ENCODE measurements at places on chromosomes 3 and 15.

- DNase-seq, result no peak
These were observed 13.4 kb upstream of the GHSR start for GRCh38 chr3:172461530-172462138.

DNA sequence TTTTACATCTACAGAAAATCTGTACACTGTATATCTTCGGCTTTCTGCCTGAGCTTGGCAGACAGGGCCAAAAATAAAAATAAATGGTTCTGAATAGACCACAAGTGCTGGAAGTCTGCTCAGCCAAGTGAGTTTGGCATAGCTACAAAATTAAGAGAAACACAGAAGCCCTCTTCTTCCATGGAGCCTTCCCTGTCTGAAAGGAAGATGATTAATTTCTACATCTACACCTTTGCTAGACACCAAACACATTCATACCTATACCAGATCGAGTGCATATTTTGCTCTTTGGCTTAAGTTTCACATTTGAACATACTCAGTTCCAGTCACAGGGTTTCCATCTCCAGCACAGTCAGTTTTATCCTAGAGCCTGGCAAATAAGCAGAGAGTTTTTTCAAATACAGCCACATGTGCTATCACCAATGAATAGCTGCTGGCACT, 224.6 kb downstream of the GREM1 start:
- no peak for DNase-seq

DNA sequence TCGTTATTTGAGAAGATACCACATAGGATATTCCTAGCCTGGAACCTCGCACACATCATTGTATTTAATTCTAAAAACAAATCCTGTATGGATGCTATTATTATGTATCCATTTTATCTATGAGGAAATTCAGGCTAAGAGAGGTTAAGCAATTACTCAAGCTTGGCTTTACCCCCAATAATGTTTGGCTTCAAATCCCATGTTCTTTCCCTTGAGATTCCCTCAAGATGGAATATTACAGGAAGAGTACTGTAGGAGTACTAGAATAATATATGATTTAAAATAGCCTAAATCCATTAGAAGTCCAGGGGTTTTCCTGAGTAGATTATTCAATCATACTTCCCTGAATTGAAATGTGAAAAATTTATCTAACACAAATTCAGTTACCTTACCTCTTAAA, 630.2 kb downstream of the ZNF385D start:
- no peak for DNase-seq

DNA sequence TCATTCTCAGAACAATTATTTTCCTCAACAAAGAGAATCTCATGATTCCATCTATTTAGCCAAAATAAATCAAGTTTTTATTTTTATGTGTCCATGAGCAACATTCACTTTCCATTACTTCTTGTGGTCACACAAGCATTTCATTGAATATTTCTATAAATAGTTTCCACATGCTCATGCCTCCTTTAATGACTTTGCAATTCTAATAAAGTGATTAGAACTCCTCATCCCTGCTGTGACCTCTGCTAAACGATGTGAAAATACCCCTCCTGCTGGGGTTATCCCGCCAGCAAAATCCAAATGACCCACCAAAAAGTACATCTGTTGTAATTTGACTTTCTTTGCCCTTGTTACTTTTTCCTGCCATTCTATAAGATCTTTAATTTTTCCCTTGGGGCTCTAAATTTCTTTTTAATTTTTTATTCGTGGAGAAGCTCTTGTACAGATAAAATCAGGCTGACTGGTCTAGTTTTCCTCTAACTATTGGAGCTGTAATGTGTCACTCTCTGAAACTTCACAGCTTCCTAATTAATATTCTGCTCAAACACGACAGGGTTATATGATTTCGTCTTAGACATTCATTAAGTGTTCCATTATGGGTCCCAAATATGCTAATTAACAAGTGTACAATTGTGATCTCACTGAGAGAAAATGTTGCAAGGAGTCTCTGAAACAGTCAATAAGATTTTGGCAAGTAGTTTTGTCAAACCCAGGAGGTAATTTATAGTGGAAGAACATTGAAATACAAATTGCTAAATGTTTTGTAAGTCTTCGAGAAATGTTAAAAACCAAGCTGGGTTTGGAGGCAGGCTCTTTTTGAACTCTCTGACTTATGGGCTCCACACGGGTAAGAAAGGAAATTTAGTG, 533.1 kb upstream of the NAALADL2 start:
- DNase-seq, result no peak

GRCh38 chr3:72279631-72280041, 494.7 kb upstream of the PROK2 start:
- no peak for DNase-seq

GRCh38 chr3:67804578-67804977, 150.2 kb upstream of the SUCLG2 start:
- no peak for DNase-seq

DNA sequence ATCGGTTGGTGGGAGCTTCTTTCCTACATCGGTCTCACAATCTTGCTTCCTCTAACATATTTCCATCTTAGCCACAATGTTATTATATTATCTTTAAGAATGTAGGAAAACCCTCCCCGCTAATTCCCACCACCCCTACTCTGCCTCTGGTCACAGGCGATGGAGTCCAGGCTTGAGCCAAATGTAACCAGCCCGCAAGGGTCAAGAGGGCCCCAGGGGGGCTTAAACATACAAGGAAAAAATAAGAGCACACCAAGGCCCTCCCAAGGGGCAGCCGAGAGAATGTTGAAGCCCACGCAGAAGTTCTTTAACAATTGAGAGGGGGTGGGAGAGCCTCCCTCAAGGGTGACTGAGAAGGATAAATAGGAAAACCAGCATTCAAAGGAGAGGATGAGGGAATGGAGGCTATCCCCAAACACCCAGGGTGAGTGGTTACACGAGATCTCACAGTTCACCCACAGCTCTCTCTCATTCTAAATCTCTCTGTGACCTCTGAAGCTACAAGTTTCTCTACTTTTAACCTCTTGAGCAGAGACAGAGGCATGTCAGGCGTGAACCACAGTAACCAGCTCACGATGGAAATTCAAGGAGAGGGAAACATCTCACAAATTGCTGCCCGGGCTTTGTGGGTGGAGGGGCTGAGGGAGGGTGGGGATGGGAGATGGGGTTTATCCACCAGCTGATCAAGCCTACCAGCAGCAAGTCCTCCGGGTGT, 31.4 kb upstream of the UACA start:
- no peak for DNase-seq

DNA sequence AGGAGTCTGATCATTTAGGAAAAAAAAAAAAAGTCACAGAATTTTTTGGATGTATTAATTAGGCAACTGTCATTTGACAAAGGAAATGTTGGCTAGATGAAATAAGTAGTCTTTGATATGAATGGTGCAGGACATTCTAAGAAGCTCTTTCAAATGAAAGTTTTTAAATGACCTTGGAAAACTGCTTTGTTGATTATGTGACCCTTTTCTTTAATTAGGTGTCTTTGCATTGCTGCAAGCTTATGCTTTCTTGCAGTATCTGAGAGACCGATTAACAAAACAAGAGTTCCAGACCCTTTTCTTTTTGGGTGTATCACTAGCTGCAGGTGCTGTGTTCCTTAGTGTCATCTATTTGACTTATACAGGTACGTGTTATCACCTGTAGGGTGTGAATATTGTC, 84.0 kb downstream of the STT3B start:
- DNase-seq, result no peak

DNA sequence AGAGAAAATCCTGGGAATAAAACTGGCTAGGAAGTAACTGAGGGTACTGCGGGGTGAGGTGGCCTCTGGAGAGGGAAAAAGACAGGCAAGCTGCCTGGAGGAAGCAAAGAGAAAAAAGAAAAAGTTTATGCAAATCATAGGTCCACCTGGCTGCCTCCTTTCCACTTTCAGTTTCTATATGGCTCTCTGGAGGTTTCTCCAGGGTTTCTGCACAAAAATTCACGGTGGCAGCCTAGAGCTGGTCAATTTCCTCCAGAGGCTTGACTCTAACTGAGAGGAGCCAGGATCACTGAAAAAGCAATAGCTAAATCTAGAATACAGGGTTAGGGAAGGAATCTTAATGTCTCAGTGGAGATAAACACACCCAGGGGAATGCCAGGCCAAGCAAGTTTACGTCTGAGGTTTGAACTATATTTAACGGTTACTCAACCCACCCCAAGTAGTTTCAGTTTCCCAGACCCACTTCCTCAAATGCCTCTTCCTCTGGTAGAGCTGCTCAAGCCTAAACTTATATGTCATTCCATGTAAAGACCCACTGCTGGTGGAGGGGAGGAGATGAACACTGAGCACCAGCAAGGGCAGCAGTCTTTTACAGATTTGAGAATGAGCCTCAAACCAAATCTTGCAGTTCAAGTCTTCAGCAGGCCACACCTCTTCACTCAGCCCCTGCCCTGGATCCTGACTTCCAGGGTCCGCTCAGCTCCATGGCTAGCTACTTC, 5.7 kb downstream of the LYSMD2 start:
- no peak for DNase-seq
